Pulmonary artery endothelial cell (primary cell): ENCODE measurements at places on chromosomes 1 and 21. TPM values are rescaled to one million over a fixed set of nuclear protein-coding genes. Genes with fewer than 3 reads are reported as not detected.

The LRRC7 gene
- total RNA-seq, result 0.07 TPM in 1 of 2 replicates, not detected in the other

The FAAH gene
- total RNA-seq, result 0.39 and 0.46 TPM in 2 replicates

GRCh38 chr1:11671544-11672286 lies 7.7 kb downstream of the FBXO6 start:
- DNase-seq, result no peak

DNA sequence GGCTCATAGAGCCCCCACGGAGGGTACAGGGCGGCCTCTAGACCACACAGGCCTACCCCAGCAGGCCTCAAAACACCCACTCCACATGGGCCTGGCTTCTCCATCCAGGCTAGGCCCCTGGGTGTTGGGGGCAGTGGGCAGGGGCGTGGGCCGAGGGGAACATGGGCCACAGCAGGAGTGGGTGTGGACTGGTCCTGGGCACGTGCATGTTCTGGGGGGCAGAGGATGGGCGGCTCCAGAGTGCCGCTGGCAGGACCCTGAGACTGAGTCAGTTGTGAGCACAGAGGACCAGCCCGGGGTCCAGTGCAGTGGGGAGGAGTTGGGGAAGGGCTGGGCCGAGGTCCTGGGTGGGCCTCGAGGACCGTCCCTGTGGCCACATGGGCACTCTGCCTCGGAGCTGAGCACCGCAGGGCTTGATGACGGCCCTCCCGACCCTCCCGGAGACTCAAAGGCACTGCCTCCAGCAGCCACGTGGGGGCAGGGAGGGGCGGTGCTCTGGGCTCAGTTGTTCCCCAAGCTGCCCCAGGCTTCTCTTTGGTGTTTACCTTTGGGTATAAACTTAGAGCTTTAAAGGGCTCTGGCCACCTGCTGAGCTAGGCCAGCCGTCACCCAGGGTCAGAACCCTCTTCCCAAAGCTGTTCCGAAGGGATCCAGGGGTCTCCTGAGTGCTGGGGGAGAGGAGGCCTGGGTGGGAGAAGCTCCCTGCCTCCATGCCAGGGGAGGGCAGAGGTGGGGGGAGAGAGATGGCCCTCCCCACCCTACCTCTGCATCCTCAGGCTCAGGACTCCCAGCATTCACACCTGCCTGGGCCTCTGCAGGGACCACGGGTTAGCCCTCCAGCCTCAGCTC lies 79.9 kb downstream of the MORN1 start:
- DNase-seq, result no peak

The OR2T2 gene
- total RNA-seq, result not detected in 2 replicates

DNA sequence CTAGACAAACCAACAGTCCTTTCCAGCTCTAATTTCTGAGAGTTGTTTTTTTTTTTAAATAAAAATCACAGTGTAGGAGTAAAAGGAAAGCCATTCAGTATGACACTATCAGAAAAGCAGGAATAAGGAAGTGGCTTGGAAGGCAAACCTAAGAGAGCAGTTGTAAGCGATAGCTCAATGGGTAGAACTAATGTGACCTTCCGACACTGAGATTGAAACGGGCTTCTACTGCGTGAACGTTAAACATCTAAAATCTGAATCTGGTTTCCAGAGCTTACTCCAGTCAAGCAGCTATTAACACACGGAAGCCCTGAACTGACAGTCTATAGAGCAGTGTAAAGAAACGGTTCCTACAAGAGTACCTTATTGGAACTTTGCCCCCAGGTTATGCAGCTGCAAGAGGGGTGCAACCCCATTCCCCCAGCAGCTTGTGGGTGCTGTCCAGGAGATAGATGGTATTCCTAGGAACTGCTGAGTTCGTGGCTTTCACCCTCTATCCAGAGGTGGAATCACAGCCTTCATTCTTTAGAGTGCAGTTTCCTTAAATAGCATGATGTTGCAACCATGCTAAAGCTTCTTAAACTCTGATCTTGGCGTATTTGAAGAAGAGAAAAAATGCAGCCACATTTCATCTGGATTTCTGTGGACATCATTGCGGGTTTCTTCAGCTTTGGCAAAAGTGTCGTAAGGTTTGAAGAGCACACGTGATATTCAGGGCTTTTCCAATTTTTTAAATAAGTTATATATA lies 3.3 kb upstream of the IRF2BP2 start:
- no peak for DNase-seq

- no peak for DNase-seq
Observed at GRCh38 chr1:239250353-239251035, 135.9 kb upstream of the CHRM3 start.

- no peak for DNase-seq
Observed at GRCh38 chr1:145706086-145706664, 993 bp downstream of the PDZK1 start.

DNA sequence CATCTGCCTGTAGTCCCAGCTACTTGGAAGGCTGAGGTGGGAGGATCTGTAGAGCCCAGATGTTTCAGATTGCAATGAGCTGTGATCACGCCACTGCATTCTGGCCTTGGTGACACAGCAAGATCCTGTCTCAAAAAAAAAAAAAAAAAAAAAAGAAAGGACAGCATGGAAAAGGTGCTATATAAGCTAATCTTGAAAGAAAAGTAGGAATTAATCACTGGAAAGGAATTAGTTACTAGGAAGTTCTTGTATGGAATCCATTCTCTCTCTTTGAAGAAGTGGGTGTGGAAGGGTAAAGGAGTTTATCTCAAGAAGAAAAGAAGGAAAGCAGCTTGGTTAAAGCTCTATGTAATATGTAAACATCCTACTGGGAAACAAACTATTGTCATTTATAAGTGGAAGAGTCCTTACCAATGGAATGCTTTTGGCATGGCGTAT lies 339.2 kb downstream of the DPYD start:
- no peak for DNase-seq

GRCh38 chr1:63135174-63135512 lies 187.2 kb upstream of the FOXD3 start:
- no peak for DNase-seq

DNA sequence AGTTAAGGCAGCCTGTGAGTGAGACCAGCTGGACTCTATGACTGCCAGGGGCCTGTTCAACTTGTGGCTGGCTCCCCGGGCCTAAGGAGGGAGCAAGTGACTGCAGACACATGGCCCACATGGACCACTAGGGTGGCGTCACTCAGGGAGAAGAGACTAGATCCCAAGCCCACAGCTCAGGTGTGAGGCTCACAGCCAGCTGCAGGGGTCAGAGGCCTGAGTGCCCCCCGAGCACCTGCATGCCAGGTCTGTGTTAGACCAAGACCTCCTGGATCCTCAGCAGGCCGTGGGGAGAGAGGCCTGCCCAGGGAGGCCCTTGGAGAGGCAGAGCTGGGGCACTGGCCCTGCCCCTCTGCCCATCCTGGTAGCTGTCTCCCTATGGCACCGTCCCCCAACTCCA lies 142.4 kb upstream of the RUNX3 start:
- DNase-seq, result no peak

GRCh38 chr1:118988186-118989005 lies at the start of gene TBX15:
Gene TBX15 (minus strand): TSS chr1:118988343. CDS start chr1:118987795, 548 bp downstream.
- no peak for DNase-seq

- DNase-seq, result no peak
Observed at GRCh38 chr1:183374825-183375224, 43.4 kb downstream of the NMNAT2 start.

The RUNX1 gene
- 4.4 and 5.4 TPM in 2 replicates for total RNA-seq

The KMO gene
- total RNA-seq, result not detected in 2 replicates

DNA sequence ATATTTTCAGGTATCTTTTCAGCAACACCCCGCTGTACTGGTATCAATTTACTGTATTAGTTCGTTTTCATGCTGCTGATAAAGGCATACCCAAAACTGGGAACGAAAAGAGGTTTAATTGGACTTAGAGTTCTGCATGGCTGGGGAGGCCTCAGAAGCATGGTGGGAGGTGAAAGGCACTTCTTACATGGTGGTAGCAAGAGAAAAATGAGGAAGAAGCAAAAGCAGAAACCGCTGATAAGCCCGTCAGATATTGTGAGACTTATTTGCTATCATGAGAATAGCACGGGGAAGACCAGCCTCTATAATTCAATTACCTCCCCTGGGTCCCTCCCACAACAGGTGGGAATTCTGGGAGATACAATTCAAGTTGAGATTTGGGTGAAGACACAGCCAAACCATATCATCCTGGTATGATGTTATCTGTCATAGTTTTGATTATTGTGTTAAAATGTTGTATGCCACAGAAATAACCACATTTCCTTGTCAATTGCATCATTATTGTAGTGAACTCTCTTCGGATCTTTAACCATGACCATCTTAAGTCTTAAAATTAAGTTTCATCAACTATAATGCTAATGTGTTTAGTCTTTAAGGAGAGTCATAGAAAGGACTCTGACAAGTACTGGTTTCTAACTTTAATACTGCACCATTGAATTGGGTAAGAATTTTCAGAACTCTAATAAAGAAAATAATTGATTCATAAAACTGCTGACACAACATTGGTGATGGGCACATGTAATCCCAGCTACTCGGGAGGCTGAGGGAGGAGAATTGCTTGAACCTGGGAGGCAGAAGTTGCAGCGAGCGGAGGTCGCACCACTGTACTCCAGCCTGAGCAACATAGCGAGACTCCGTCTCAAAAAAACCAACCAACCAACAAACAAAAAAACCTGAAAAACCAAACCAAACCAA lies 58.2 kb downstream of the TBX19 start:
- DNase-seq, result no peak

GRCh38 chr1:109823543-109824348 lies 60.0 kb upstream of the EPS8L3 start:
- DNase-seq, result no peak

DNA sequence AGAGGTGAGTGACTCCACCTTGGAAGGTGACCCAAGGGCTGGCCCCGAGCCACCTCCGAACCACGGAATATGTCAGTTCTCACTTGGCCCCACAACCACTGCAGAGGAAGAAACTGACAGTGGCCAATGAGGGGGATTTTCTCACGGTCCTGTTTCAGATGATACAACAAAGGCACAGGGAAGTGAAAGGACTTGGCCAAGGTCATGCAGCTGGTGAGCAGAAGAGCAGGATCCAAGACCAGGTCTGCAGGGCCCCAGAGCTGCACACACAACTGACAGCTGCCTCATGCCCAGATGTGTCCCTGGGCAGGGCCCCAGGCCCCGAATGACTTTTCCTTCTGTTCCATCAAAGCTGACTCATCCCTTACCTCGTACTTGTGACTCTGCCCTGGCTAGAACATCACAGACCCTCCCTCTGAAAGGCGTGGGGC lies 25.8 kb upstream of the EVA1B start:
- DNase-seq, result no peak

The PPIAL4G gene
- total RNA-seq, result not detected in 2 replicates

DNA sequence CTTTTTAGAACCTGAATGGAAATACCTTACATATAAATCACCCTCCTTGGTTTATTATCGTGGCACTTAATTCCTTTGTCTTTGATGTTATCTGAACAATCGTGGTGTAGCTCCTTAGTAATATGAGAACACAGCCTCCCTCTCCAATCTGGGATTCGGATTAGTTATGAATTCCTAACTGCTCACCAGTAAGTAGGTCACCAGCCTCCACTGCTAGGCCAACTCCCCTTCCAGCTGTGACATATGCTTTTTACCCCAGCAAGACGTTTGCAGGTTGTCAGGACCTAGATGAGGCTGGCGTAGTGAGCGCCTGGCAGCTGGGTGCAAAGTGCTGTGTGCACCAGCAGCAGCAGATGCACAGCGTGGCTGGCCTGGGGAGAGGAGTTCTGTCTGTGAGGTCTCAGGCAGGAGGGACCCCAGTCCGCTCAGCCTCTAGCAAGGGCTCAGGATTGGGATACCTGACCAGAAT lies 38.2 kb downstream of the NTPCR start:
- no peak for DNase-seq

- no peak for DNase-seq
Observed at GRCh38 chr1:84271441-84272151, 29.9 kb upstream of the SAMD13 start.

The GRHL3 gene
- not detected in 2 replicates for total RNA-seq

DNA sequence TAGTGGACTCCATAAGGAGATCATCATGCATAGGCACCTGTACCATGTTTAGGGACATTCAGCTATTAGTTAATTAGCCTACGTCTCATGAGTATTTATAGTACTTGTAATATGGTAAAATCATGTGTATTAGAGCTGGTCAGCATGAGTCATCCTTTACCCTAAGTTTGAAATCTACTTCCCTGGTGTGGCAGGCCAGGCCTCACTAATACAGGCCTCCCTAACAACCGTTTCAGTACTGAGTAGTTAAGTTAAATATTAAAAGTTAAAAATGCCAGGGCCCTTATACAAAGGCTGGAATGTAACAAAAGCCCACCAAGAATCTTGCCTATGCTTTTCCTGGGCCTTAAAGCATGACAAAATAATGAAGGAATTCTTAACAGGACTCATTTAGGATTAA lies 356.3 kb upstream of the DPYD start:
- no peak for DNase-seq

DNA sequence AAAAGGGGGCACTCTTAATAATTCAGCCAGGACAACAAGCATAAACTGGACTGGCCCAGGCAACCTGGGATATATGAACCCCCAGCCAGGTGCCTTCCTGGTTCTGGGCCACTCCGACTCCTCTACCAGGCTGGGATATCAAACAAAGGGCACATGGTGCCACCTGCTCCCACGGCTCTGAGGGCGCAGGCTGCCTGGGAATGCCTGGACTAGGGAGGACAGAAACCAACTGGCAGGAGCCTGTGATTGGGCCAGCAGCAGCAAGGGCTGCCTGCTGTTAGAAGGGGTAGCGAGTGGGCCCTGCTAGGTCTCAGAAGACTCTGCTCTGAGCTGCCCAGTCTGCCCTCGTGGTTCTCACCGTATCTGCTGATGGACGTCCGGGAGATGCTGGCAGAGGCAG lies 123.2 kb upstream of the CD34 start:
- DNase-seq, result no peak
